ENCODE measurements at places on chromosomes 3 and 15.
A peak's percentile ranks its signal among the peaks of the same experiment; 100 is the strongest.

DNA sequence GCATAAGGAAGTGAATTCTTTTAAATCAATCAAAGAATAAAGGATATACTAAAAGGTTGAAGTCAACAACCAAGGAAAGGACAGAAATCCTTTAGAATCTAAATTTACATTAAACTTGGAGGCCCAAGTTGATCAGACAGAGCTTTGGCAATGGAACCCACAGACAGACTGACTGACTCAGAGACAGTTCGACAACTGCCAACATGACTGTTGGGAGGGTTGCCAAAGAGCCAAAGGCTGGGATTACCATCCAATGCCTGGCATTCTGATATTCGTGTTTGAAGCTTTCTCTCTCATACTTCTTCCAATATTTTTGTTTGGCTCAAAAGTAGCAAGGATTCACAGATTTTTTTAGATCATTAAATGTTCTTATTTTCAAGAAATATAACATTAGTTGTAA, 406.1 kb downstream of the PLCL2 start:
- H3K27ac ChIP-seq = no peak overlapping the region
- H3K4me3 ChIP-seq = no peak overlapping the region
- H3K36me3 ChIP-seq = peaks cover 6% of the 10 kb centered on the region

GRCh38 chr3:99656624-99657023, 18.2 kb downstream of the COL8A1 start:
- no peak overlapping the region for H3K4me3 ChIP-seq
- H3K27ac ChIP-seq = no peak overlapping the region
- no peaks in the 10 kb centered on the region for H3K27me3 ChIP-seq
- H3K4me1 ChIP-seq = no peaks in the 10 kb centered on the region

DNA sequence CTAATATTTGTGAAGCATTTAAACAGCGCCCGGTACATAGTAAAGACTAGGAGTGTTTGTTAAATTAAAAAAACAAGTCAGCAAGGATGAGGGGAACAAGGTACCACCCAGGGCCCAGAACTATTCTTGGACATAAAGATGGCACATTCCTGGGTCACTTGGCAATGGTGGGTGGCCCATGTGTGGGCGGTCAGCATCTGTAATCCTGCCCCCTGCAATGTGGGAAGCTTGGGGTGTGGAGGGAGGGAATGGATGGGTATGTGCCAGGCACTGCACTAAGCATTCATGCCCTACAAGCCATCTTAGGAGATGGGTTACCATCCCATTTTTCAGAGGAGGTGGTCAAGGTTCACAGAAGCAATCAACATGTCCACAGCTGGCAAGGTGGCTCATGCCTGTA, 7.3 kb upstream of the C15orf39 start:
- H3K4me1 ChIP-seq = peaks cover 13% of the 10 kb centered on the region
- H3K4me3 ChIP-seq = no peak overlapping the region
- H3K27ac ChIP-seq = no peak overlapping the region
- DNase-seq = no peak

GRCh38 chr3:1600700-1601418, 497.8 kb upstream of the CNTN4 start:
- no peak overlapping the region for H3K27ac ChIP-seq
- no peak overlapping the region for H3K4me3 ChIP-seq
- H3K4me1 ChIP-seq = no peaks in the 10 kb centered on the region
- no peak for DNase-seq

DNA sequence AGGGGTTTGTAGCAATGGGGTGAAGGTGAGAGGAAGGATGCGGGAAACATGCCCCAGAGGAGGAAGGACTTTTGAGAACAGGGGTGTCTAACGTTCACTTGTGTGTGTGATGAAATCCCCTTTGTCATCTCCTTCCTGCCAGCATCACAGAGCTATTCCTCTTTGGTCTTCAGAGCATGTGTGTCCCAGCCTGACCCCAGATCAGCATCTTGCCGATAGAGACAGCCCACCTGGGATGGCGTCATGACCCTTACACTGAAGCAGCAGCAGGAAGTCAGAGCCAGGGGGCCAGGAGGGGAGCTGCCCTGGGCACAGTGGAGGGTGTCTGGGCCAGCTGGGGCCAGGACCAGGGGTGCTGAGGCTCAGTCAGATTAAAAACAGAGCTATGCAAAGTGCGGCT, 29.9 kb upstream of the GRIP2 start:
- H3K4me1 ChIP-seq = no peaks in the 10 kb centered on the region
- peaks cover 19% of the 10 kb centered on the region for H3K27me3 ChIP-seq
- H3K27ac ChIP-seq = no peak overlapping the region
- no peak overlapping the region for H3K4me3 ChIP-seq
- no peaks in the 10 kb centered on the region for H3K36me3 ChIP-seq

GRCh38 chr3:175176556-175176955, 317.4 kb downstream of the NAALADL2 start:
- no peak for DNase-seq
- no peak overlapping the region for H3K4me3 ChIP-seq
- no peaks in the 10 kb centered on the region for H3K4me1 ChIP-seq
- H3K27ac ChIP-seq = no peak overlapping the region

- no peaks in the 10 kb centered on the region for H3K4me1 ChIP-seq
- DNase-seq = no peak
- H3K36me3 ChIP-seq = no peaks in the 10 kb centered on the region
- no peak overlapping the region for H3K27ac ChIP-seq
- H3K27me3 ChIP-seq = peaks cover 4% of the 10 kb centered on the region
Measured at GRCh38 chr3:126147147-126147931, 33.0 kb downstream of the ALDH1L1 start.

GRCh38 chr3:42070524-42070923, 20.6 kb upstream of the TRAK1 start:
- H3K4me1 ChIP-seq = peaks cover 71% of the 10 kb centered on the region
- H3K27ac ChIP-seq = peak overlapping the region; percentile 94
- no peak for DNase-seq
- H3K27me3 ChIP-seq = no peaks in the 10 kb centered on the region
- H3K36me3 ChIP-seq = no peaks in the 10 kb centered on the region

- no peaks in the 10 kb centered on the region for H3K36me3 ChIP-seq
- peaks cover 3% of the 10 kb centered on the region for H3K4me1 ChIP-seq
- H3K4me3 ChIP-seq = no peak overlapping the region
Measured at GRCh38 chr15:100753503-100753902, 126.1 kb upstream of the ALDH1A3 start.

DNA sequence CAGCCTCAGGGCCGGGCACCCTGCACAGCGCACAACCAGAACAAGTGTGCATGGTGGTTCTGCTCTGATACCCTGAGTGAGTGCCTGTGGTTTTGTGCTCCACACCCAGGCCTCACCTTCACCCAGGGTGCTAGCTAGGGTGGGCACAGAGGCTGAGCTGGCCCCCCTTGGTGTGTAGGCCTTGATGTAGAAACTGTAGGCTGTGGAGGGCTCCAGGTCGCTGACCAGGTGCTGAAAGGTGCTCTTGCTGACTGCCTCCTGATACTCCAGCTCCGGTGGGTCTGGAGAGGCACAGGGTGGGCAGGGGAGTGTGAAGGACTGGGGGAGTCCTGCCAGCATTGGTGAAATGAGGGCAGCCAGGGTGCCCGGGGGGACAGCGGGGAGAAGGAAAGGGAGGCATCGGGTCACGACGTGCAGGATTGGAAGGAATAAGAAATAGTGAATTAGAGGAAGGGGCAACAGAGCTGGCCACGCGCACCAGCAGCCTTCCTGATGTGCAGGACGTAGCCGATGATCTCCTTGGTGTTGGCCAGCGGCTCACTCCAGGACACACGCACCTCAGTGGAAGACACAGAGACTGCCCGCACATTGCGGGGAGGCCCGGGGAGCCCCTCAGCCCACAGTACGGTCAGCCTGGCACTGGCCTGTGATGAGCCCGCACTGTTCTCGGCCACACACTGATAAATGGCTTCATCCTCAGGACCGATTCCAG, 26.6 kb downstream of the RNU5B-1 start:
- peaks cover 13% of the 10 kb centered on the region for H3K36me3 ChIP-seq
- H3K27ac ChIP-seq = no peak overlapping the region
- no peak for DNase-seq
- H3K4me3 ChIP-seq = no peak overlapping the region
- no peaks in the 10 kb centered on the region for H3K27me3 ChIP-seq
- H3K4me1 ChIP-seq = peaks cover 8% of the 10 kb centered on the region

- no peaks in the 10 kb centered on the region for H3K27me3 ChIP-seq
- H3K36me3 ChIP-seq = no peaks in the 10 kb centered on the region
- H3K4me1 ChIP-seq = peaks cover 13% of the 10 kb centered on the region
- no peak overlapping the region for H3K27ac ChIP-seq
Measured at GRCh38 chr15:81281766-81282605, 42.0 kb downstream of the STARD5 start.

Measured in muscle of leg (tissue), 16 donors.